ENCODE measurements at places on chromosomes 6 and 20.
A peak's percentile ranks its signal among the peaks of the same experiment; 100 is the strongest.

- no peak for DNase-seq
Observed at GRCh38 chr20:57794600-57795341, 85.0 kb upstream of the PMEPA1 start.

DNA sequence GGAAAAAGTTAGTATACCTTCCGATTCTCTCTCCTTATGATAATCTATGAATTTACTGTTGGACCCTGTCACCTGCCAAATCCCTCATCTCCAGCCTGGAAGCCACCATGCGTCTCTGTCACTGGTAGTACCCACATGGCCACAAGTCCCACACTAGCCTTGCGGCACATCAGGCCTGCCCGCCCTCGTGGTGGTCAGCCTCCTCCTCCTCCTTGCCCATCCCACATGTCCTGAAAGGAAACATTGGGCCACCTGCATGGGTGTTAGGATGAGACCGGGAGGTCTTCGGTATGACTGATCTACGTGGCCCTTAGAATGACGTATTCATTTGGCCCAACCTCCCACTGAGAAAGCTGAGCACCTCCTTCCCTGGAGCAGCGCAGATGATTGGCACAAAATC, 37.0 kb upstream of the QKI start:
- DNase-seq, result no peak

DNA sequence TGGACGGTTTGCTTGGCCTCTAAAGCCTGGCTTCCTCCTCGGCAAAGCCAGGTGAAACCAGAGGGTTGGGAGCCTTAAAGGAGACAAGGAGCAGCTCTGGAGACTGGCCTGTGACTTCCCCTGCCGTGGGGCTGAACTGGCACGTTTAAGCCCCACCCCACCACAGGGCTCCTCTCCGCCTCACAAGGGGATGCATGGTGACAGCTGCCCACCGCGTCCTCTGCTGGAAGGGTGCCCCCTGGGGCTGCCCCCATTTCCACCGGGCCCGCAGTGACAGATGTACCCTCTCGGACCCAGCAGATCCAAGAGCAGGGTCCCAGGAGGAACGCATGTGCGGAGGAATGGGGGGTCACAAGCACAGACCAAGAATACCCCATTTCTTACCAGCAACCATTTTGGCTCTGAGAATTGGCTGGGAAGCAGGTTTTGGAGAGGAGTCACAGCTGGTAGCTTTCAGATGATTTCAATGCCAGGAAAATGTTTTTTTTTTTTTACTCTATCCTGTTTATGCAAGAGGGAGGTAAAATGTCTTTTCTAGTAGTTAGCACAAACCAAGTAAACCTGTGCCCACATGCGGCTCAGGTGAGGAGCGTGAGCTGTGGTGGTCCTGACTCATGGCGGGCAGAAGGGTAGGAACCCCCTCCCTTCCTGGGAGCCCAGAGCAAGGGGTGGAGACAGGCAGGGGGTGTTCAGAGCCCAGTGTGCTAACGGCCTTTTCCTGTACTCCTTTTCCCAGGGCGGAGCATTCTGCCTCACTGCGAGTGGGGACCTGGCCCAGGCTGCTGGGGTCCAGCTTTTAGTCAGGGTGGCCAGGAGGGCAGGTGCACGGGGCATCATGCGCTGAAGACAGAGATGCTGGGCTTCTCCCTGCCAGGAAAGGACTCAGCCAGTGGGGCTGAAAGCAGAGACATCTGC, 33.0 kb downstream of the FRMD1 start:
- no peak for DNase-seq

DNA sequence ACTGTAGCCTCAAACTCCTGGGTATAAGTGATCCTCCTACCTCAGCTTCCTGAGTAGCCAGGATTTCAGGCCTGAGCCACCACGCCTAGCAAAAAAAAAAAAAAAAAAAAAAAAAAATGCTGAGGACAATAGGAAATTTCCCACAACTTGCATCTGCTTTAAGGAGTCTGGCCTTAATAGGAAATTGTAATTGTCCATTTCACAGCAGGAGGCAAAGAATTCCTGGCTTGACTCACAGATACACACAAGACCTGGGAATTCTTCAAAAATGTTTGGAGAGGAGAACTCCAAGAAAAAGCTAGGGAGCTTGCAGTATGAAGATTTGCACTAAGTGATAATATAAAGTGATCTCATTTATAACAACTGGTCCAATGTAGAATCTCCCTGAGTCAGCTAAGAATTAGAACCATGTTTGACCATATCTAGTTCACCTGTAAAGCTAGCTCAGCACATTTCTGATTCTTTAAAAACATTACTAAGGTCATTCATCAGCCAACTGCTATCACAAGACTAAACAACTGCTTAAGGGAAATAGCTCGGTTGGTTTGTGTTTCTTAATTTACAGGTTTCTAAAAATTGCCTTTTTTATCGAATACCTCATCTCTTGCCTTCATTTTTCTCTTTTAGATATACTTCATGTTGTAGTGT, 80.2 kb upstream of the SLC2A12 start:
- DNase-seq, result peak; percentile 7

DNA sequence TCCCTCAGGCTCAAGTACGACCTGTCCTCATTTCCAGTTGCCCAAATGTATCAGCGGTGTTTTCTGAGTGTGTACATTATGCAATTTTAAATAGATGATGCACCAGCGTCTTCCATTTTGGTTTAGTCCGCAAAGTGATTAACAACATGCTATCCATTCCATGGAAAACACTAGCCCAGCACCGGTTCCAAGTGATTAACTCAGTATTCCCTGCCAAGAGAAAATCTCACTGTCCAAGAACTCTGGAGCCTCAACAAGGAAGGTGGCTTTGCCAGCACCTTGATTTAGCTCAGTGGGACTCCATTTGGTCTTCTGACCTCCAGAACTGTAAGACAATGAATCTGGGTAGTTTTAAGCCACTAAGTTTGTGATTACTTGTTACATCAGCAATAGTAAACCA, 107.2 kb downstream of the FOXC1 start:
- no peak for DNase-seq

DNA sequence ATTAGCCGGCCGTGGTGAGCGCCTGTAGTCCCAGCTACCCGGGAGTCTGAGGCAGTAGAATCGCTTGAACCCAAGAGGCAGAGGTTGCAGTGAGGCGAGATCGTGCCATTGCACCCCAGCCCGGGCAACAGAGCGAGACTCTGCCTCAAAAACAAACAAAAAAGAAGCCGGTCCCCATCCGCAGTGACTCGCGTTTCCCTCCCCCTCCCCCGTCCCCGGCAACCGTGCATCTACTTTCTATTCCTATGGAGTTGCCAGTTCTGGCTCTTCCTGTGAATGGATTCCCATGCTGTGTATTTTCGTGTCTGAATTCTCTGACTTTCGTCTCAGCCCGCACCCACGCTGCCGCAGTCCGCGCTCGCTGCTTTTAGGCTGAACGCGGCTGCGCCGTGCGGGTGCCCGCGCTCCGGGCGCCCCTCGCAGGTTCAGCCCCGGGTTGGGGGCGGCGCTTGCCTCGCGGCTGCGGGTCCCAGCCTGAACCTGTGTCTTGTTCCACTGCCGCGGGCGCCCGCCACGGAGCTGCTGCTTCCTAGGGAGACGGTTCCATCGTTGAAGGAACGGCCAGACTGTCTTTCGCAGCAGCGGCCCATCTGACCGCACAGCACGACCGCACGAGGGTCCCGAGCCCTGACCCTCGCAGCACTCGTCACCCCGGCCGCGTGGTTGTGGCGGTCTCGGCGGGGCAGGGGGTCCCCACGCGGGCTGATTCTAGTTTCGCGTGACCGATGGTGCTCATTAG, 1.1 kb upstream of the MRGBP start:
- peak; percentile 57 for DNase-seq

DNA sequence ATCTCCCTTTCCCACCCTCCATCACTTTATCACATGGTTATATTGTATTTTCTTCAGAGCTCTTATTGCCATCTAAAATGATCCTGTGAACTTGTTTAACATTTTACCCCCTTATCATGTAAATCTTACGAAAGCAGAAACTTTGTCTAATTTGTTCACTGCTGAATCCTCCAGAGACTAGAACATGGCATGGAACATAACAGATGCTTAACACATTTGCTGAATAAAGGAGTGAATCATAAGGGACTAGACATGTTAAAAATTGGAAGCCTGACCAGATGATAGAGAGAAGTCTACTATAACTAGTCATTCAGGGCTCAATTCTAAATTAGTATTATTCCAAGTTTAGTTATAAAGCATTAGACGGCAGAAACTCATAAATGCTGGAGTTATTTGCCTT, 73.3 kb downstream of the MAN1A1 start:
- DNase-seq, result no peak

GRCh38 chr20:17394411-17394810, 136.8 kb downstream of the BFSP1 start:
- DNase-seq, result no peak

GRCh38 chr20:22807045-22807444, 222.7 kb upstream of the FOXA2 start:
- no peak for DNase-seq

DNA sequence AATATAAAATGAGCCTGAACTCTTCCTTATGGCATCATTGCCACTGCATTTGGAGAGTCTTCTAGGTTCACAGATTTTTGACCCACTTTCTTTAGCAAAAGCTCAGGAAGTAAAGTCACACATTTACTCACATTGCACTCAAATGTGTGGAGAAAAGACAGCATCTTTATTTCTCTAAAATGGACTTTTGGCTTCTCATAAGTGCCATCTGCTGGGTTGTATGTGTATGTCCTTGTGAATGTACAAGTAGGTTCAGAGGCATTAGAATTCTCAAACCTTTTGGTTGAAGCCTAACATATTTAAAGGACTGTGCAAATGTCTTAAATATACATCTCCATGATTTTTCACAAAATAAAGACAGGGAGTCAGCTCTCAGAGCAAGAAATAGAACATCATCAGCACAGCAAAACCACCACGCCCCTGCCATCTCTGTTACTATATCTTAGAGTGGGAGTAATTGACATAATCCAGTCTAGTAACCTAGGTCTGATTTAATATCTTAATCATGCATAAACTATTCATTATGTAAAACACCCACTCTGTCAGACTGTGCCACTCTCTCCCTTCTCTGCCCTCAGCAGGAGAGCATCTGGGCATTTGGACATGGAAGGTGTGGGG, 42.2 kb upstream of the SPTLC3 start:
- peak; percentile 40 for DNase-seq

DNA sequence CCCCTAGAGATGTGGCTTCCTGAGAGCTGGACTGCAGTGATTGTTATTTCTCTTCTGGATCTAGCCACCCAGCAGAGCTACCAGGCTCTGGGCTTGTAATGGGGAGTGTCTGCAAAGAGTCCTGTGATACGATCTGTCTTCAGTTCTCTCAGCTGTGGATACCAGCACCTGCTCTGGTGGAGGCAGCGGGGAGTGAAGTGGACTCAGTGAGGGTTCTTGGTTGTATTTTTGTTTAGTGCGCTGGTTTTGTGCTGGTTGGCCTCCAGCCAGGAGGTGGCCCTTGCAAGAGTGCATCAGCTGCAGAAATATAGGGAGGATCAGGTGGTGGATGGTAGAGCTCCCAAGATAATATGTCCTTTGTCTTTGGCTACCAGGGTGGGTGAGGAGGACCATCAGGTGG, 33.7 kb downstream of the PAX1 start:
- DNase-seq, result no peak

DNA sequence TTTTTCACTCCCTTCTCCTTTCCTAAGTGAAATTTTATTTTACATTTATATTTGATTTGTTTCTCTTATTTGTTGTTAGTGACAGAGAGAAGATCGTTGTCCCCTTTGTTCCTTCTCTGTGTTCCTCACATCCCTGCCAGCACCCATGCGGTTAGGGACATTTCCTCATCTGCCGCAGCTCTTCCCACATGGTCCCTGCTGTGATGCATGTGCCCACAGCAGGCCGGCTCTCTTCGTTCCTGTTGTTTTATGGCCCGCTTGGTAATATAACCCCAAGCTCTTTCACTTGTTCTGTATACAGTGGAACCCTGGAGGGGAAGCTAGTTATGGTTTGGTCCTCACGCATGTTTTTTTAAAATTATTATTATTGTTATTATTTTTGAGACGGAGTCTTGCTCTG, 23.6 kb downstream of the DTD1 start:
- DNase-seq, result no peak

- DNase-seq, result peak; percentile 5
Observed at GRCh38 chr6:111113336-111114086, 26.2 kb downstream of the SLC16A10 start.

DNA sequence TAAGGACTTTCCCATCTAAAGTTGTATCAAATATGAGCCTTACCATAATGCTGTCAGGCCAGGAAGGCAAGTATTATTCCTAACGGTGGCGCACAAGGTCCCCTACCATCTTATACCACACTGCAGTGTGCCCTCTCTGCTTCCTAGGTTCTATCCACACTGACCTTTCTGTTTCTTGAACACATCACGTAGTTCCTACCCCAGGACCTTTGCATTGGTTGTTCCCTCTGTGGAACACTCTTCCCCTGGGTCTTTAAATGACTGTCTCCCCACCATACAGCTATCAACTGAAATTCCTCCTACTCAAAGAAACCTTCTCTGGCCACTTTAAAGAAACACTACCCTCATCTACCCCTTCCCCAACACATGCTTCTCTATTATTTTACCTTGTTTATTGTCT, 104.5 kb upstream of the SPACA1 start:
- no peak for DNase-seq

DNA sequence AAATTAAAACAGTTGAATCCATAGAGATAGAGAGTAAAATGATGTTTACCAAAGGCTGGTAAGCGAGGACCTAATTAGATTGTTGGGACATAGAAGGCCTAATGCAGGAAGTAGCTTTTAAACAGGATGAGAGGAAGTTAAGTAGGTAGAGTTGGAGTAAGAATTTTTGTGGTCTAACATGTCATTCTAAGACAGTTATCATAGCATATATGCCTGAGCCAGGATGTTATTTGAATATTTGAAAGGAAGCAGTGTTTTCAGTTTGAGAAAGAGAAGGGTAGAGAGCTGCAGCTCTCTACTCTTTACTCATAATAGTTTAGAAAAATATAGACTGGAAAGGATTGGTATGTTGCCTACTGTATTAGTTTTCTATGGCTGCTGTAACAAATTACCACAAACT, 121.6 kb downstream of the MEI4 start:
- no peak for DNase-seq

- DNase-seq, result no peak
Observed at GRCh38 chr6:31479933-31480535, 17.9 kb upstream of the MICB start.

- no peak for DNase-seq
Observed at GRCh38 chr6:4163408-4164116, 28.2 kb upstream of the ECI2 start.

GRCh38 chr20:59121714-59122565, 41.7 kb upstream of the ZNF831 start:
- DNase-seq, result no peak

GRCh38 chr6:127191716-127192115, 73.2 kb downstream of the RSPO3 start:
- DNase-seq, result no peak

GRCh38 chr20:38180781-38181180, 15.7 kb upstream of the TGM2 start:
- no peak for DNase-seq

DNA sequence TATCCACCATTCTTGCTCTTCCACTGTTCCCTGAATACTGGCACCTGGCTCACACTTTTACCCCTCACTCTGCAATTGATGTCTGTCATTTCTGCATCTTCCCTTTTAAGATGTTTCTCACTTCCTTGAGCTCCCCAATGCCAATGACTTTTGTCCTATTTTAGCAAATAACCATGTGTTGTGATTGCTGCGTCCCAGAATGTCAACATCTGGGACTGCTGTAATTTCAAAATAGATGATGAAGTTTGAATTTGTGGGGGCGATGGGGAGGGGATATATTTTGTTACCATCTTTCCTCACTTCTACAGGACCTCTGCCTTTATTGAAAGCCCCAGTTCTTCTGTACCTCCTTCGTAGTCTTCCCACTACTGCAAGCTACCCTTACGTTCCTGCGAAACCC, 40.0 kb upstream of the ADGRF5 start:
- no peak for DNase-seq

GRCh38 chr6:33017694-33018353, 8.4 kb upstream of the HLA-DOA start:
- no peak for DNase-seq

GRCh38 chr20:49219924-49220831, 962 bp downstream of the DDX27 start:
- DNase-seq, result no peak
